ENCODE measurements at places on chromosomes 6 and 20. TPM values are rescaled to one million over a fixed set of nuclear protein-coding genes. Genes with fewer than 3 reads are reported as not detected.

Gene MYMX
- total RNA-seq, result 0.27 TPM

Gene SDHAF4
- 2.4 TPM for total RNA-seq

Gene PPIL6
- 2.7 TPM for total RNA-seq

Gene HUS1B
- total RNA-seq, result 2.2 TPM

Gene PLTP
- total RNA-seq, result 31.5 TPM

Gene OR2H1
- total RNA-seq, result not detected

Gene C20orf202
- total RNA-seq, result under 0.01 TPM

Gene ARHGAP40
- not detected for total RNA-seq

Gene DACT2
- not detected for total RNA-seq

Gene CDSN
- total RNA-seq, result under 0.01 TPM

Gene ZNF335
- 59.5 TPM for total RNA-seq

Gene SPEF1
- total RNA-seq, result under 0.01 TPM

Gene DNAH8
- not detected for total RNA-seq

Gene LRP11
- total RNA-seq, result 1.3 TPM

GRCh38 chr20:23082846-23083552 lies 3.1 kb downstream of the CD93 start:
- no peak for DNase-seq

GRCh38 chr20:2380601-2381000 lies at the start of gene TGM6:
Gene TGM6 (plus strand): TSS chr20:2380901. CDS start chr20:2380969, 68 bp downstream.
- DNase-seq, result no peak

- DNase-seq, result no peak
Observed at GRCh38 chr20:47551841-47552240, 50.2 kb downstream of the NCOA3 start.

GRCh38 chr6:44855562-44856411 lies 468.3 kb downstream of the CDC5L start:
- DNase-seq, result no peak

DNA sequence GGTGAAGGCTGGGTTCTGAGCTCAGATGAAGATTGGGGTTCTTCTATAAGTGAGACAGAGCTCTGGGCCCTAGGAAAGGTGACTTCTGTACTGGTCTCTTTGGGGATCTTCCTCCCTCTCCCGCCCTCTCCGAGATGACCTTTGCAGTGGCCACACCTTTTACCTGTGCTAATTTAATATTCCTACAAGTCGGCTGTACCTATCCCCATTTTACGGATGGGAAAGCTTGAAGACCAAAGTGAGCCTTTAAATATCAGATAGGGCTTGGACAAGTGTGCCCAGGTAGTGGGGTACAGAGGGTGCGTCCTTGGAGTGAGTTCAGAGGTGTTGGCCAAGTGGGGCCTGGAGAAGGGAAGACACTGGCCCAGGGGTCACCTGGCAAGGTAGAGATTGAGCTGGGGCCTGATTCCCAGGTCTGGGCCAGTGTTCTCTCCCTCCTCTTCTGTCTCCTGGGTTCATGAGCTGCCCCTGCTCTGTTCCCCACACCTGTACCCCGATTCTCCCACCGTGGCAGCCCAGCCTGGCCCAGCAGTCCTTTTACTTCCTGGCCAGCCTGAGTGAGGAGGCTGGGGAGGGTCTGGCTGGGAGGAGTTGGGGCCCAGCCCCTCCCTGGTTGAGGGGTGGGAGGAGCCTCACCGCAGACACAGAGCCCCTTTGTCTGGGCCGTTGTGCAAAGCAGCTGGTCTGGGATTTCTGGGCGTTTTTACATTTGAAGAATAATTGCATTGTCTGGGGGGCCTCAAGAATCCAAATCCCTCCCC lies 152.1 kb upstream of the RNF24 start:
- DNase-seq, result no peak

GRCh38 chr6:52074155-52074554 lies 13.3 kb downstream of the PKHD1 start:
- DNase-seq, result no peak

GRCh38 chr6:15349379-15349778 lies 103.5 kb downstream of the JARID2 start:
- DNase-seq, result no peak

- no peak for DNase-seq
Observed at GRCh38 chr6:103080497-103080896, 1687.0 kb downstream of the GRIK2 start.

GRCh38 chr6:39843305-39844020 lies 51.3 kb downstream of the DAAM2 start:
- no peak for DNase-seq

GRCh38 chr20:31758521-31758920 lies 19.4 kb downstream of the TPX2 start:
- DNase-seq, result no peak

- peak; percentile 78 for DNase-seq
Observed at GRCh38 chr6:20173833-20174792, 38.2 kb downstream of the MBOAT1 start.

GRCh38 chr6:44226368-44227147 lies 3.2 kb downstream of the SLC29A1 start:
- no peak for DNase-seq

DNA sequence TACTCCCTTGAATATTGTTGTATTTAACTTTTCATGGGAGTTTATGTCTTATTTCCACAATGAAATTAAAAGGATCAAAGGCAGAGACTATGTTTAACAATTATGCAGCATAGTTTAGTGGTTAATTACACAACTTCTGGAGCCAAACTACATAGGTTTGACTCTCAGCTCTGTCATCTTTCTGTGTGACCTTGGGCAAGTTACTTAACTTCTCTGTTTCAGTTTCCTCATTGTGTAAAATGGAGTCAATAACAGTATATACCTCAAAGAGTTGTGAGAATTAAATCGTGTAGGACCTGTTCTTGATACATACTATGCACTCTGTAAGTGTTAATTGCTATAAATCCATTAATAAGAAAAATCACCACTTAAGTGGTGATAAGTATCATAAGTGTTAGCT lies 48.3 kb downstream of the BTBD9 start:
- DNase-seq, result no peak

DNA sequence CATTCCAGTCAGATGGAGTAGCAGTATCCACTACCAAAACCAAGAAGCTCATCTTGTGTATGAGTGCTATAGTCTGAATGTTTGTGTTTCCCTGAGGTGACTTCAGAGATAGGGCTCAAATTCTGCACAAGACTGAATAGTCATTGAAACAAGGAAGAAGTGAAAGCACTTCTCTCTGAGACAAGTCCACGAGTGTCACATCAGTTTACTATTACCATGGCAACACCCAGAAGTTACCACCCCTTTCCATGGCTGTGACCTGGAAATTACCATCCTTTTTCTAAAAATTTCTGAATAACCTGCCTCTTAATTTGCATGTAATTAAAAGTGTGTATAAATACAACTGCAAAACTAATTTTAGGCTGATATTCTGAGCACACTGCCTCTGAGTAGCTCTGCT lies 682.1 kb upstream of the ADGRB3 start:
- DNase-seq, result no peak

DNA sequence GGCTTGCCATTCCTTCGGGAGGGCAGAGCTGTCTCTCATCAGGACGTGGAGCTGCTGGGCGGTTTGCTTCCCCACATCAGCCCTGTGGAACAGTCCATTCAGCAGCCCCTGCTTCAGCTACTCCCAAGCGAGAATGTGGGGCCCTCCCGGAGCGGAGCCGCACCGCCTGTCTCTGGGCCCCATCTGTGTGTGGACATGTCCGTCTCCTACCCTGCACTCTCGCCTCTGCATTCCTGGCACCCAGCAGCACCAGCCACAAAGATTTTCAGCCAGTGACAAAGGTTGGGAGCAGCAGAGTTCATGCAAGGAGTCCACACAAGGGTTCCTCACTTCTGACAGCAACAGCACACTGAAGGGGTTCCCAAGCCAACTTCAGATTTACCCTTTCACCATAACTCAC lies 29.0 kb upstream of the SLC22A1 start:
- no peak for DNase-seq

DNA sequence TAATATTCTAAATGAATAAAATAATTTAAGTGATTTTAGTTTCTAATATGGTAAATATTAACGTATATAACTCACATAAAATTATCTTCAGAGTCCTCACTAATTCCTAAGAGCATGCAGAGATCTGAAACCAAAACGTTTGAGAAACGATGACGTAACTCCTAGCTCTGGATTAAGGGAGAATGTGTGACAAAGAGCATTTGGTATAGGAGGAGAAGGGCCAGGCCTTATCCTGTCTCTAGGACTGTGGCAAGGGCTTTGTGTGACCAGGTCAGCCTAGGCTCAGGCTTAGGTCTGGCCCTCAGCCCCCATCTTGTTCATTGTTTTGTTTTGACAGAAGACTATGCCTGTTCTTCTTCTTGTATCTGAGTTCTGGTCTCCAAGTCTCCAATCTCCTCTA lies 19.2 kb upstream of the POLR1H start:
- no peak for DNase-seq

GRCh38 chr20:52410182-52410647 lies 218.6 kb upstream of the ZFP64 start:
- peak; percentile 61 for DNase-seq
